ENCODE measurements at places on chromosomes 2 and 18.

DNA sequence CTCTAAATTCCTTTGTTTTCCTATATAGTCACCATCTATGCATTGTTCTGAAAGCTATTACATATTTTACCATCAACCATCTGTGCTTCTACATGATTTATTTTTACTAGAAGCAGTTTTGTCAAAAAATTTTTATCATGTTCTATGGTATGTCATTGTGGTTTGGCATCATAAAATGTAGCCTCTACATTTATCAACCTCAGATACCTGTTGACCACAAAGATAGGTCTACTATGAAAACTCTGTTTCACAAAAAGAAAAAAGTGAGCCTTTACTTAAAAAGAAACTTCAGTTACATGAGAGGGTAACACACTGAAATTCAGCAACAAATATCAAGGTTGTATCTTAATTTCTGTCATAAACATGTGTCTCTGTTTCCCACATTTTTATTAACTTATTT, 3.7 kb downstream of the BCL2 start:
- no peak for DNase-seq

DNA sequence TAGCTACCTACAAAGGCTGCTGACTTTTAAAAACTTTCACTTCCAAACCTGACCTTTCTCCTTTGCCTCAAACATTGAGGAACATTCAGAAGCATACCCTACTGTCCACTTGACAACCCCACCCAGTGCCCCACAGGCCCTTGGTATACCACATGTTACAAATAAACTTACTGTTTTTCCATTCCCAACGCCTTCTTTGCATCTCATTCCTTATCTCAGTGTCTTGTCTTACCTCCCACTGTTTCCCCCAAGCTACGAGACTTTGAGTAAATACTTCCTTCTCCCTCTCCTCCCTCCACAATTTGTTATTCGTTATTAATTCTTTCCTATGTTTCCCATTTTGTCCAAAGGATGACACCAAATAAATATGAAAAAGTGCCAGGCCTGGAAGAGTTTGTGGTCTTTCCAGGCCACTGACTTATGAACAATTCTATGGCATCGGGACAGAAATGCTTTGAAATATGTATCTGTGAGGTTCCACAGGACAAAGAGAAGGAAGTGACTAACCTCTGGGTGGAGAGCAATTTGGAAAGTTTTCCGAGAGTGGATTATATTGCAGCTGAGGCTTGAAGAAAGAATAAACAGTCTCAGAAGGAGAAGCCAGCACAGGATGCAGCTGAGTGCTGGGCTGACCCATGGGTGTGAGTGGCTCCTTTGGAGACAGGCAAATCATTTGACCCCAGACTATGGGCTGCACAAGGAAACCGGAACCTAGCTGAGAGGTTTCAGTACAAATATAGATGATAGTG, 409.0 kb downstream of the LPIN1 start:
- DNase-seq, result no peak

DNA sequence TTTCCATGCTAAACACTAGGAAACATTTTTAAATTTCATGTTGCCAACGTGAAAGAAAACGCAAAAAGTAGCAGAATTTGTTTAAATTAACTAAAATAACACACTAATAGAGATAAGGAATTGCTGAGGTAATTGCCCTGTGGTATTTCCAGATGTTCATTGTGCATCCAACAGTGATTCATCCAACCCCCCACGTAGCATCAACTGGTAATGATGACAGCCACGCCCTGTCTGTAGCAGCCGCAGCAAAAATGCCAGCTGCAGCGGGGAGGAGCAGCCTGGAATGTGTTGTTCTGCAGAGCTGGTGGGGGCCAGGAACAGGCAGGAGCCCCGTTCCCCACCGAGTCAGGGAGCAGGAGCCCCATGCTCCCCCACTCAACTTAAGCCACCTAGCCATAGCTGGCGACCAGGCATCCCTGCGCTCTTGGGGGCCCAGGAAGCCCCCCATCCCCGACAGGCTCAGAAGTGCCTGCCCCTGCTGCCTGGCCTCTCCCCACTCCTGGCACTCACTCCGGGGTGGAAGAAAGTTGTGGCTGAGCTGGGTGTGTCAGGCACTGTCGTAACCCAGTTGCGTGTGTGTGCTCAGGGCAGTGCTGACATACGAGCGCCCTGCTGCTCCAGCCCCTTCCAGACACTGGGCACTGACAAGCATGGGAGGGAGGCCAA, 695.1 kb upstream of the ACVR2A start:
- no peak for DNase-seq

DNA sequence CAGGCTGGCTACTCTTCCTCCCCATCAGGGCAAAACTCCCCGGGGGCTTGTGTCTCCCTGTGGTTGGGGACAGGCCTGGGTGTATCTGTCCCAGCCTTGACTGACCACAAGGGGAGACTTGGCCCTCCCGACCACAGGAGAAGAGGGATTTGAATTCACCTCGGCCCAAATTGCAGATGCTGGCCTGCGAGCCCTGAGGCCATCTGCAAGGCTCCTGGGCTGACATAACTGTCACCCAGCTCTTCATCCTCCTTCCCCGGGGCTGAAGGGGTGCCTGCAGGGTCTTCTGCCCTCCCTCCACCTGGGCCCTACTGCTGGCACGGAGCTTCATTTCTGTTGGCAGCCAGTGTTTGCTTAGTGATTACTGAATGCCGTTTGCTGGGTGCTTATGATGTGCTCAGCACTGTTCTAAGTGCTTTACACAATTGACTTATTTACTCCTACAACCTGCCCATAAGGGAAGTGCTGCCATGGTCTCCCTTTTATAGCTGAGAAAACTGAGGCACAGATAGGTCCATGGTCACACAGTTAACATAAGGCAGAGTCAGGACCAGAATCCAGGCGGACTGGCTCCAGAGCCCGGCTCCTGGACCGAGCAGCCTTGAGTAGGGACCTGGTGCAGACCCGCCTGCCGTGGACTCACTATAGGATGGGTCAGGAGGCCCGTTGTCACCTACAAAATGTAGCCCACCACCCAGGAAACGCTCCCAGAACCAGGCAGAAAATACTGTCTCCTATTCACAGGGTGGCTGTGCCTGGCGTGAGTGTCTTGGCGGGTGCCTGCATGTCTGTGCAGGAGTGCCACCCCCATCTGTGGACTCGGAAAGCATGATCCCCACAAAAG, 18.9 kb downstream of the STEAP3 start:
- no peak for DNase-seq

DNA sequence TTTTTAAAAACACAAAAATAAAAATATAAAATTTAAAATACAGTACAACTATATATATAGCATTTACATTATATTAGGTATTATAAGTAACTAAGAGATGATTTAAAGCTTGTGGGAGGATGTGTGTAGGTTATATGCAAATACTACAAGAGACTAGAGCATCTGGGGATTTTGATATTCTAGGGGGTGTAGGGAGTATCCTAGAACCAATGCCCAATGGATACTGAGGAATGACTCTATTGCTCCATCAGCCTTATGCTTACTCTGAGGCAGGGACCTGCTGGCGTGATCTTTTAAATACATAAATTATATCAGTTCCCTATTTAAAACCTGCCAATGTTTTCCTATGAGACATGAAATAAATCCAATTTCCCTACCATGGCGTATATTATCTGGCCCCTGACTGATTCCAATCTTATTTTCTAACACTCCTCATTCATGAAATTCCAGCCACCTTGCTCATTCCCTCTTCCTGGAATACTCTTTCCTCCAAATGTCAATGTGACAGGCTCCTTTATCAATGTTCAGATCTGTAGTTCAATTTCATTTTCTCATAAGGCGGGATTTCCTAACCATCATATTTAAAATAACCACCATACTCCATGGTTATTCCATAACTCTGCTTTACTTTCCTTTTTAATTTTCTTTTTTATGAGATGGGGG, 22.2 kb downstream of the SP3 start:
- DNase-seq, result no peak

- no peak for DNase-seq
Observed at GRCh38 chr18:24055009-24055804, 40.7 kb downstream of the TTC39C start.

- DNase-seq, result no peak
Observed at GRCh38 chr2:211132573-211132972, 576.2 kb downstream of the CPS1 start.
